ENCODE measurements at places on chromosomes 4 and X.

DNA sequence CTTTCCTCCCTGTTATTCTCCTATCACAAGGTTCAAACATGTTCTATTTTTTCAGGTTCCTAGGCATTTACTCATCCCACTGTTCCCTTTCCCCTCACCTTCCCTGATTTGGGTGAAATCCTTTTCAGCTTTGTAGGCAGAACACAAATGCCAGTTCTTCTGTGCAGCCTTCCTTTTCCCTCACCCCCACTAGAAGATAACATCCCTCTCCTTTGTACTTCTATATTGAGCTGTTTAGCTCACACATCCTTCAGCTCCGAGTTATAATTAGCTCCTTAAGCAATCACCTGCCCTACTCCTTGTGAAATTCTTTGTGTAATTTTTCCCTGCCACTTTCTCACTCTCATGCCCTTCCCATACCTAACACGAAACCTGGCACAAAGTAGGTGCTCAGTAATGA, 240.9 kb downstream of the AR start:
- no peak for DNase-seq

- DNase-seq: no peak
These were observed 742.2 kb upstream of the ATOH1 start for GRCh38 chr4:93086356-93086755.

GRCh38 chr4:11428231-11428898, at the start of gene HS3ST1:
Gene HS3ST1, minus strand, starts transcription at chr4:11428894. Its CDS starts 28,889 bp downstream, at chr4:11400005.
- DNase-seq: no peak

- no peak for DNase-seq
These were observed 140.9 kb downstream of the SHOX start for GRCh38 chrX:771536-771935.

GRCh38 chr4:183335369-183335940, 13.2 kb upstream of the CLDN24 start:
- DNase-seq: no peak

DNA sequence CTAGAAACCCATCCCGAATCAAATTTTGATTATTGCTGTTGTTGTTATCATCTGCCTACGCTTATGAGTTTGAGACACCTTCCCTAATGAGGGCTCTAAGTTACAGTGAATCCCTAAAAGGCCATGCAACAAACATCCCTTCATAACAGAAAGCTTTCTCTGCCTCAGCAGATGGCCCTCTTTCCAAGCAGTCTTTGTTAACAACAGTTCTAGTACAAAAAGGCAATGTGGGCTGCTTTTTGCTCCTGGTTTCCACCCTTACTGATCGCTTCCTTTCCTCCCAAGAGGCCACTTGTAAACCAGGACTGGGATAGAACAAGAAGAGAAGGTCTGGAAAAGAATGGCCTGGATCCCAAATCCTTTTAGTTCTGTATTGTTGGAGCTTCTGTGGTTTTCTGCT, 24.2 kb downstream of the GPC4 start:
- DNase-seq: no peak

GRCh38 chrX:105168577-105168976, 51.9 kb downstream of the TEX13A start:
- no peak for DNase-seq

- DNase-seq: no peak
These were observed 15.4 kb downstream of the LRP2BP start for GRCh38 chr4:185380320-185380719.

DNA sequence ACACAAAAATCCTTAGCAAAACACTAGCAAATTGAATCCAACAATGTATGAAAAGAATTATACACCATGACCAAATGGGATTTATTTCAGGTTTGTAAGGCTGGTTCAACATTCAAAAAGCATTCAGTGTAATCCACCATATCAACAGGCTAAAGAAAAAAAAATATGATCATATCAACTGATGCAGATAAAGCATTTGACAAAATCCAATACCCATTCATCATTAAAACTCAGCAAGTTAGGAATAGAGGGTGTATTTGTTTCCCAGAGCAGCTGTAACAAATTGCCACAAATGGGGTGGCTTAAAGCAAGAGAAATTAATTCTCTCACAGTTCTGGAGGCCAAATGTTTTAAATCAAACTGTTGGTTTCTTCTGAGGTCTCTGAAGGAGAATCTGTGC, 10.7 kb downstream of the VSIG1 start:
- no peak for DNase-seq

DNA sequence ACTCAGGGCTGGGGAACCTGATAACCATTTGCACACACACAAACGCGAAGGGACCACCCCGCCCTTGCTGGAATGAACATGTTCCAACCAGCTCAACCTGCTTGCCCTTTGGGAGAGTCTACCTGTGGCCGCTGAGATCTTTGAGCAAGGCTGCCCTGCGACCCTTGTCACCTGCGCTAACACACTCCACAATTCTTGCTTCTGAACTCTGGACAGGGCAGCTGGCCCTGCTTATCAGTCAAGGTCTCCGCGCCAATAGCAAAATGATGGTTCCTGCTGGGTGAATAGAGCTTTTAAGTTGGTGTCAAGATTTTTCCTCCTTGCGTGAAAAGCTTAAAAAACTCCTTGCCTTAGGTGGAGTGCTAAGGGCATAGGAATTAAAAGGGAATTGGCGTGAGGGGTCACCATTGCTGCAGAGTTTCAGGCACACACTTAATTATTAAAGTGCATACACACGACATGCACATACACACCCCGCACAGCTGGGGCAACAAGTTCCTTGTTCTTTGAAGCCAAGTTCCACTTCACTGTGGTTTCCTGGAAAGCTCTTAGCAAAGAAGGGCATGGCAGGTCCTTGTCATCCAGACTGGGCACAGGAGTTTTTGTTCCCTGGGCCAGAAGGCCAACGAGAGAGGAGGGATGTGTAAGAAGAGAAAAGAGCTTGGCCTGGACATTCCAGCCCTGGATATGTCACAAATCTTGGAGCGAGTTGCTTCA, 207.7 kb downstream of the STIM2 start:
- no peak for DNase-seq

DNA sequence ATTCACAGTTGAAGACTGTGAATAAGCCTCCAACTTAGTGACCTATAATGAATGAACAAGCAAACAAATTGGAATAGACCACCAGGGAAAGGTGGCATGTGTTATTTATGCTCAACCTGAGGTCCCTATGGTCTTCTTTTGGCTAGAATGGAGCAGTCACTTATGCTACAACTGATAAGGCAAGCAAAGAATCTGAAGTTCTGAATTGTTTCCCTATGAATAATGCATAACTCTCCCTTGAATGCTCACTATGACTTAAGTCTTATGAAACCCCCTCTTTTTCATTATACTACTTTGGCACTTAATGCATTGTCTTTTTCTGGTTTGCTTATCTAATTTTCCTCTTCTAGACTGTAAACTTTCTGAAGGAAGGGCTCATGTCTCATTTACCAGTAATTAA, 2.6 kb downstream of the GIMD1 start:
- no peak for DNase-seq

GRCh38 chr4:178599521-178599920, 1157.3 kb upstream of the AGA start:
- no peak for DNase-seq

- DNase-seq: no peak
These were observed 279.9 kb upstream of the TET2 start for GRCh38 chr4:104866809-104867208.

DNA sequence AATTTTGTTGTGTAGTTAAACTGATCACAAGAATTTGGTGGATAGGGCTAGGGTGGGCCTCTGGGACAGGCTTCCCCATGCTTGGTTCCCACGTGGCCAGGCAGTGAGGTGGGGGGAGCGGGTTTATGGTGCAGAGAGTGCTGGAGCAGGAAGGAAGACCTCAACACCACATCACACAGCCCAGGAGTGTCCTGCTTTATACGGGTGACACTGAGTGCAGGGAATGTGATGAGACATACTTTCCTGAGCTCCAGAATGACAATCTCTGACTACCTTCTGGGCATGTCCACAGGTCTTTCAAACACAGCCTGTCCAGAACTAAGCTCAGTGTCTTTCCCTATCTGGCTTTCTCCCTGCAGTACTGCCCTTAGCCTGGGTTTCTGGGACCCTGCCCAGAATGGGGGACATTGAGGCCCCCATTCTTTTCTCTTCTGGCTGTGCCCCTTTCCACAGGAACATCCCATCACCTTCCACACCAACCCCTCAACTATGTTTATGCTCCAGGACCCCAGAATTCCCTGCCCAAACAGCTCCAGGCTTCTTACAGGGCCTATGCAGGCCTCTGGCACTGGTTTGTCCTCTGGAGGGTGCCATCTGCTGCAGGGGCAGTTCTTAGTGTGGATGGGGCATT, 36.5 kb upstream of the RASL11B start:
- DNase-seq: no peak

- DNase-seq: peak; percentile 18
These were observed at the start of gene TLR2 for GRCh38 chr4:153684182-153684970. Gene TLR2, plus strand, starts transcription at chr4:153684280. Its CDS starts 18,628 bp downstream, at chr4:153702908.

- no peak for DNase-seq
These were observed 9.9 kb downstream of the CPE start for GRCh38 chr4:165388756-165389155.

- no peak for DNase-seq
These were observed 38.1 kb downstream of the PNPLA4 start for GRCh38 chrX:7889135-7889534.

- peak; percentile 24 for DNase-seq
These were observed at the start of gene TMEM185A for GRCh38 chrX:149631234-149632165. Gene TMEM185A, minus strand, starts transcription at chrX:149631792. Its CDS starts 212 bp downstream, at chrX:149631580.

DNA sequence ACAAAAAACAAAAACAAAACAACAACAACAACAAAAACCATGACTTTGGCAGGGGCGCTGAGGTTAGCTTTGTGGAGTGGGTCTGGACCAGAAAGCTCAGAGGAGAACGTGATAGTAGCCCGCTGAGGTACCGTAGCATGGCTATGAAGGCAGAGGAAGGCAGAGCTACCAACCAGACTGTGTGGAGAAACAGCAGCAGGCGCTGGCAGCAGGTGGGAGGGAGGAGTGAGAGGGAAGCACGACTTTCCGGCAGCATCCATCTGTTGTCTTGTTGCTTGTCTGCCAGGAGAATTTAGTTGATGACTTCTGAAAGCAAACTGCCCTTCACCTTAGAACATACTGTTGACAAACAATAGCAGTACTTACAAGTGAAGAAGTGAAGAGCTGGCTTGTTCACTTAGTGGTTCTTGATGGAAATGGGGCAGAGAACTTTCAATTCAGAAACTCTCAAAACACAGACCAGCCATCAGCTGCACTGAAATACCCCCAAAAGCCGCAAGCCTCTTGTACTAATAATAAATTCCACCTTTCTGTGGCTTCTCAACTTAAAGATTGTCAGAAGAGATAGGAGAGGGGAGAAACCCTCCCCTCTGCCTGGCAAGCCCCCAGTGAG, 447.2 kb downstream of the SLITRK2 start:
- no peak for DNase-seq

DNA sequence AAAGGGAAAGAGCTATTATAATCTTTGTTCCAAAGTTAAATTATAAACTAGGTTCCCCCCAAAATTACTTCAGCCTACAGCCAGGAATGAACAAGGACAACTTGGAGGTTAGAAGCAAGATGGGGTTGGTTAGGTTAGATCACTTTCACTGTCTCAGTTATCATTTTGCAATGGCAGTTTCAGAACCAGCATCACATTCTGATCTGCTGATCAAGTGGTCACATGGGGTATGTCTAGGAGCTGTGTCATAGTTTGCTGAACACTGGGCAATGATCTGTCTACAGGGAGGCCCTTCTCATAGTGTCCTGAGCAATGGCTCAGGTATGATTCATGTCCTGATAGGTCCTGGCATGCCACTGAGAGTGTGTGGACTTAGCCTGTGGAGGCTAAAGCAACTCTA, 41.6 kb upstream of the XIAP start:
- DNase-seq: no peak
